ENCODE measurements at places on chromosomes 7 and 10. TPM values are rescaled to one million over a fixed set of nuclear protein-coding genes. Genes with fewer than 3 reads are reported as not detected.

OGDHL gene
- total RNA-seq = 1.2 TPM

WASL gene
- 22.2 TPM for total RNA-seq

RBP4 gene
- total RNA-seq = not detected

NUTM2A gene
- total RNA-seq = 1.0 TPM

TRIM73 gene
- total RNA-seq = 0.08 TPM

PDK4 gene
- not detected for total RNA-seq

Measured in hair follicular keratinocyte (primary cell).